ENCODE measurements at places on chromosomes 2 and 18.

GRCh38 chr2:239307221-239307569 lies 93.6 kb downstream of the HDAC4 start:
- DNase-seq = no peak

GRCh38 chr2:233075966-233076339 lies 15.8 kb downstream of the INPP5D start:
- no peak for DNase-seq

DNA sequence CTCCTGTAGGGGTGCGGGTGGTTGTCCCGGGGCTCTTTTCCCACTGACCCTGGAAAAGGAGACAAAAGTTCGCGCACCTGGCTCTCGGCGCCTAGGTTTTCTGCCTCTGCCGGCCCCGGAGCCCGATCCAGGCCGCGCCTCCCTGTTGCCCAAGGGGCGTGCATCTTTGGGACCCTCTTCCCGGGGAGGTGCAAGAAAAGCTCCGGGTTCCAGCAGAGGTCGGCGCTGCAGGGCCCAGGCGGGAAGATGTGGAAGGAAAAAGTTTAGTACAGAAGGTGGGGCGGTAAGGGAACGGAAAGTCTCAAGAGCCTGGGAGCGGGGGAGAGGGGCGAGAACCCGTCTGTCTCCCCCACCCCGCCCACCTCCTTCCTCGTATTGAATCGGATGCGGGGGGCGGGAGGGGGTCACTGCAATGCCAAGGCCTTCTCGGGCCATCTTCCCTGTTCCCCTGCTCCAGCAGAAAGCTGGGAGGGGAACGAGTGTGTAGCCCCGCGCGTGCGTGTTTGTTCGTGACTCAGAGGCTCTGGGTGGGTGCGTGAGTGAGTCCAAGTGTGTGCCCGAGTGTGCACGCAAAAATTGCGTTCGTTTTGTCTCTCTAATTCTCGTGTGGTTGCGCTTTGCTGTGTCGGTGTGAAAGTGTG lies 6.3 kb upstream of the EN1 start:
- DNase-seq = peak; percentile 66

DNA sequence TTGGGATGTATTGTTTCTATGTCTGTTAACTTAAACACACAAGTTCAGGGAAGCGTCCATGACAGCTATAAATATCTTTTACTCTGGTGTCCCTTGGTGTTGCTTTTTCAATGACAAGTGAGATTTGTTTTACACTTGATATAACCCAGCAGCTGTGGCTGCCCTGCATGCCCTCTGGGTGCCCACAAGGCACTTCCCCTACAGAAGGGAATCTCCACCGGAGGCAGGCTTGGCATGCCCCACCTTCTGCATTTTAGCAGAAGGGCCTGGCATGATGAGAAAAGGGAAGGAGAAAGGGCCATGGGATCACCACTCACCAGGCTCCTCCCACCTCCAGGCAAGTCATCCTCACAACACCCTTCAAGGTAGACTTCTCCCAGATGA lies 68.7 kb downstream of the TMEM247 start:
- DNase-seq = no peak

- no peak for DNase-seq
These were observed 299.5 kb downstream of the GBX2 start for GRCh38 chr2:235868645-235869044.

GRCh38 chr2:106944215-106944614 lies 58.2 kb upstream of the ST6GAL2 start:
- peak; percentile 91 for DNase-seq

GRCh38 chr2:66561645-66562303 lies 126.8 kb downstream of the MEIS1 start:
- DNase-seq = no peak

GRCh38 chr2:192090911-192091310 lies 103.8 kb downstream of the TMEFF2 start:
- DNase-seq = no peak

GRCh38 chr2:225486236-225486635 lies 86.7 kb downstream of the NYAP2 start:
- DNase-seq = no peak

- no peak for DNase-seq
These were observed 146.6 kb downstream of the RNF144A start for GRCh38 chr2:7063789-7064188.

DNA sequence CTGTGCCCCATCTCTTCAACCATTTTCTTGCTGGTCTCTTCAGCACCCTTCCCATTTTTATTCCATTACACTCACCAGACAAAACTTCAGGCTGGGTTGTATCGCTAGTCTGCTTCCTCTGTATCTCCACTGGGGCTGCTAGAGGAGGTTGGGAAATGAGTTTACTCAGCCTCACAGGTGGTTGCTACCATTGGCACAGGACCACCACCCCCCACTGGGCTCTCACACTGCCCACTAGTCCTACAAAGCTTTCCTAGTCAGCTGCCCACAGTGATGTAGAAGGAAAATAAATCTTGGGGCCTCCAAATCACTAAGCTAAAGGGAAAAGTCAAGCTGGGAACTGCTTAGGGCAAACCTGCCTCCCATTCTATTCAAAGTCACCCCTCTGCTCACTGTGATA lies 12.3 kb upstream of the IL1B start:
- DNase-seq = no peak

GRCh38 chr2:14632133-14632936 lies at the start of gene LRATD1:
LRATD1 (plus strand) TSS chr2:14632717; CDS start chr2:14633980, 1,263 bp downstream.
- DNase-seq = peak; percentile 77

- DNase-seq = peak; percentile 83
These were observed 5.5 kb downstream of the ZNF396 start for GRCh38 chr18:35371412-35372195.

DNA sequence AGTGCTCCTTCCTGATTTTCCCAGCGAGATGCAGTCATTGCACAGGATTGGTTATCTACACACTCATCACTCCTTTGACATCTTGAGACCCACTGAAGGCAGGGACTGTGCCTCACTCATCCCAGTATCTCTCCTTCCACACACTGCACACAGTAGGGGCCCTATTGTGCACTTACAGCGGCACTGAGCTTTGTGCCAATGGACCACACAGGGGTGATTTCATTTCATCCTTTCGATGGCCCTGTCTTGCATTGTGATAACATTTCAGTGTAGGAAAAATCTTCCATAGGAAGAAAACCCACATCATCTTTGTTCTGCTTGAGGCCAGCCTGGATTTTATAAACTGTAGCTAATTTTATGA lies 11.0 kb upstream of the LRRFIP1 start:
- DNase-seq = no peak

DNA sequence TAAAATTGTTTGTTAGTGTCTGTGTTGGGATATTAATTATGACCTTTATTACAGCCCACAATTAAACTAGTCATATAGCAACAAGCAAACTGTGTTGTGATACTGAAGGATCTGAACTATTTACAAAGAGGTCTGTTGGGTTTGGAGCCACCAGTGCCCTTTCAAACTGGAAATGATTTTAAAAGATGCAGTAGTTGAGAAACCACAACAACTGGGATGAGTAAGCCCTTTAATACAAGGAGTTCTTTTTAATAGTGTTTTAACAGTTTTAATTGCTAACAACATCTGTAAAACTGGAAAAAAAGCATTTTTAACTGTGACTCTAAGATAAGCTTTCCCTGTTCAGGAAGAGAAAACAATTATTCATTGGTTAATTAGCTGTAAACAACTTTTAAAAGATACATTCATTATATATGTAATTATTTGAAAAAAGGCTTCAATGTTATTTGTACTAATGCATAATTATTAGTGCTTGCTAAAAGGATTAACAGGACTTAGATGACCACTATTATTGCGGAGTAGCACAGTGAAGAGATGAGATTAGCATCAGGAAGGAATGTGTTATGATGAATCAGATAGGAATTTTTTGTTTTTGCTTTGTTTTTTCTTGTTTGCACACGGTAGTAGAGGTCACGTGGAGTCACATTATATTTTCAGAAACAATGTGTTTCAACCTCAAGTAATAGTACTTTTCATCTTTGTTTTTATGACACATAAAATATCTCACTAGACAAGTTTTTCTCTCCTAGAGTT lies 392.7 kb upstream of the FANCL start:
- DNase-seq = peak; percentile 50

- DNase-seq = no peak
These were observed 21.3 kb upstream of the TAF1B start for GRCh38 chr2:9821805-9822445.

DNA sequence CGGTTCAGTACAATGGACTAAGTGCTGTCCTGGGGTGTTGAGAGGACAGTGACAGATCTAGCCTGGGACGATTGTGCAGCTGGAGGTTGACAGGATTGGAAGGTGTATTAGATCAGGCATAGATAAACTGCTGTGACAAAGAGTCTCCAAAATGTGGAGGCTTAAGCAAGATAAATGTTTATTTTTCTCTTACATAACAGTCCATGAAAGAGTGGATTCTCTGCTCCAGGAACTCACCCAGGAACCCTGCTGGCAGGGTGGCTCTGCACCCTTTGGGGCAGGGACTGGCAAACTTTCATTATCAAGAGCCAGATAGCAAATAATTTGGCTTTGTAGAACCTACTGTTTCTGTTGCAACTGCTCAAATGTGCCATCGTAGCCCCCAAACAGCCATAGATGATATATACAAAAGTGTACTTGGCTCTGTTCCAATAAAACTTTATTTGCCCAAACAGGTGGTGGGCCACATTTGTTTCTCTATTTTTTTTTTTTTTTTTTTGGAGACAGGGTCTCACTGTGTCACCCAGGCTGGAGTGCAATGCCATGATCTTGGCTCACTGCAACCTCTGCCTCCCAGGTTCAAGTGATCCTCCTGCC lies 9.7 kb downstream of the HRH4 start:
- DNase-seq = no peak

DNA sequence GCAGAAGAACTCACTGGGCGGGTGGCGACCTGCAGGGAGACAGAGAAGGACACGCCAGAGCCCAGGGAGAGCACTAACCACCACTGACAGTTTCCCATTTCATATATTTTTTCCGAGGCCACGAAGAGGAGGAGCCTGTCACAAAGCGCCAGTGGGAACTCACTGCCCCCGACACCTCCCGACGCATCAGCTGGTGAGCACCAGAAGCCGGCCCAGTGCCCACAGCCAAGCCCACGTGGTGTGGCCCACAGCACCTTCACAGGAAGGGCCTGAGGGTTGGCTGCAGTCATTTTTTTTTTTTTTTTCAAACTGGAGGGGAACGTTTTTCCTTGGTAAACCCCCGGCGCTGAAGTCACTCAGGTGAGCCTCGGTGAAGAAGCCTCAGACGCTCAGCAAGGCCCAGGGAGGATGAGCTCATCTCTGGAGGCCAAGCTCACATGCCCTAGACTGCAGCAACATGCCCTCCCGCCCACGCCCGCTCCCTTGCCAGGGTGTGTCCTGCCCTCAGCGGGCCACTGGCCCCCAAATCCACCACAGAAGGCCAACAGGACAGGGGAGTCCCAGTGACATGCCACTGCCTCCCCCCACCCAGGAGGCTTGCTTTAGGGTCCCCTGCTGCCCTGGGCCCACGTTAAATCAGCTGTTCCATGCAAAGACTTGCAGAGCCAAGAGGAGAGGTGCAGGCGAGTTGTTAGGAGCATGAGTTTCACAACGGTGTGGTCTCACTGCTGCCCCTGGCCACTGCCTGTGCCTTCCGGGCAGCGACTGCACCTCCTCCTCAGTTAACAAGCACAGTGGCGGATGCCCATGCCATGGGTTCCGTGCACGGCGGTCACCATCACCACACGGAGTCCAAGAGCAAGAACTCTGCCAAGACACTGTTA lies 68.1 kb downstream of the PARD6G start:
- DNase-seq = no peak

DNA sequence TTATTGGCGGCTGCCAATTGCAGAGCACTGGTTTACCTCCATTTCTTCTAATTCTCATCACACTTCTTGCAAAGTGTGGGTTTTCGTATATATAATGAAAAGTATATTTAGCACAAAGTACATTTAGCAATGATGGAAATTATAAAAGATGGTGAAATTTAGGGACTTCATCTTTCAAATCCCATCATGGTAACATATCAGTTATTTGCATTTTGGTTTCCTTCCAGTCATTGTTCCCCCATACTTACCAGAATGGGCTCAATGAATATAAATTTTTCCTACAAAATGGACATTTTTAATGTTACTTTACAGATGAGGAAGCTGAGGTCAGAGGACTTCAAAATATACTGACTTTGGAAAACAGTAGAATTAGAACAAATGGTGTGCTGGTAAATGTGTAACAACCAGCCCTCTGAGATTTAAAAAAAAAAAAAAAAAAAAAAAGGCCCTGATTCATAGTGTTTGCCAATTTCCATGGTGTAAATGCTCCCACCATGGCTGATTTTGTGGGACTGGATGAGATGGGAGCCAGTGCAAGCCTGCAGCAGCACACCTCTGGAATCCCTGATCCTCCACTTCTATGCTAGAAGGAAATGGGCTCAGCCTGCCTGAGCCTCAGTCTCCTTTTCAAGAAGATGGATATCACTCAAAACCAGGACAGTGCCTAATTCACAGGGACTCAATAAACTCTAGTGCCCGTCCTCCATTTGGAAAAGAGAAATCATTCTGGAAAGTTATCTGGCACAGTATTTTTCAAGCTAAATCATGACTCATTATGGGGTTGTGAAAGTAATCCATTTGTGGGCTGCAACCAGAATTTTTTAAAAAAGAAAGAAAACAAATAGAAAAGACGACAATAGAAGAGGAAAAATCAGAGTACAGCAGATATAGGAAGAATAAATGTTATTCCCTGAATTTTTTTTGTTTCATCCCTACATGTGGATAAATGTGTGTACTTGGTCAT lies 34.0 kb downstream of the LBH start:
- peak; percentile 56 for DNase-seq

DNA sequence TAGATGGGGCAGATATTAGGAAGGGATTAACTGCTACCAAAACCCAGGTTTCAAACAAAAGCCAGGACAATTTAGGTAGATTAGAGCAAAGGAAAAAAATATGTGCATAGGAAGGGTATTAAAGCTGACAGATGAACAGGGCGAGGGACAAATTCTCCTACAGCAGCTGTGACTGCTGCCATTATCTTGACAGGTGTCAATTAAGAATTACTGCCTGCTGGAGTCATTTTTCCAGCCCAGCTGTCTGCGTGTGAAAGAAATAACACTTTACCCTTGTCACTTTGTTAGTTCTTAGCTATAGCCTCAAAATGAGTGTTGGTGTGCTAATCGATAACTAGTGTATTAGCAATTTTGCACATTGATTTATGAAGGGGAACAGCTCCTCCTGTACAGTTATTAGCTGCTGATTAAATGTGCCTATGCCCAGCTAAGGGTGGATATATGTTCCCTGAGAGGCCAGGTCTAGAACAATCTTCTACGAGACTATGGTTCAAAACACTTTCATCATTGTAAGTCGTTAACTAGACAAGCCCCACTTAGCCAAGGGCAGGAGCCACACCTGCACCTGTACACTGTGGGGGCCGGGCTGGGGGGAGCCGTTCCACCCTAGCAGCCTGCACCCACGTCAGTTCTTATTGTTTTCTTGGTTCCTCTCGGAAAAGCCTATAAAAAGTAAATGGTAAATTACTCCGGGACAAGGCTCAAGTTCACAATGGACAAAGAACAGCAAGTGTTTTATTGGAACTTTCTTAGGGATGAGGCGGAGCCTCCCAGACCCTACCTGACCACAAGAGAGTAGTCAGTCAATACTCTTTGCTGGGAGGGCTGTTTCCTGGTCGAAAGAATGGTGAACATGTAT lies 7.7 kb downstream of the TSHZ1 start:
- DNase-seq = no peak

- DNase-seq = no peak
These were observed 27.3 kb downstream of the SFXN5 start for GRCh38 chr2:73043929-73044832.

GRCh38 chr2:142038826-142039225 lies 92.0 kb downstream of the LRP1B start:
- no peak for DNase-seq
